ENCODE measurements at places on chromosomes 5 and 9. TPM values are rescaled to one million over a fixed set of nuclear protein-coding genes. Genes with fewer than 3 reads are reported as not detected.

Gene ADAMTS12
- polyA plus RNA-seq, result 0.17 TPM

Gene NR5A1
- 65.0 TPM for polyA plus RNA-seq

Gene PCDHA10
- 0.02 TPM for polyA plus RNA-seq

Gene MINAR2
- not detected for polyA plus RNA-seq

Gene FAM163B
- not detected for polyA plus RNA-seq

Gene C9
- not detected for polyA plus RNA-seq

Gene TMC1
- not detected for polyA plus RNA-seq

Gene FXN
- 13.3 TPM for polyA plus RNA-seq

Gene ACOT12
- 0.03 TPM for polyA plus RNA-seq

Gene FLT4
- polyA plus RNA-seq, result 3.5 TPM

Gene ZDHHC11B
- 1.9 TPM for polyA plus RNA-seq

Gene SLC35D2
- 9.8 TPM for polyA plus RNA-seq

Gene GPR150
- 1.1 TPM for polyA plus RNA-seq

Gene INSL4
- not detected for polyA plus RNA-seq

Gene ADAMTSL1
- 0.43 TPM for polyA plus RNA-seq

Gene REEP2
- 0.52 TPM for polyA plus RNA-seq

Gene SPINK6
- not detected for polyA plus RNA-seq

Gene FAXDC2
- 2.3 TPM for polyA plus RNA-seq

Gene GLDC
- 0.39 TPM for polyA plus RNA-seq

Gene CAMK4
- polyA plus RNA-seq, result 1.6 TPM

Gene SGCD
- polyA plus RNA-seq, result 0.36 TPM

Gene PCDHGB2
- polyA plus RNA-seq, result not detected

Gene FYB1
- polyA plus RNA-seq, result 21.0 TPM

Gene OR1J2
- not detected for polyA plus RNA-seq

Gene SLC6A7
- polyA plus RNA-seq, result not detected

Gene PCDHA9
- polyA plus RNA-seq, result not detected

Gene WWC1
- 1.2 TPM for polyA plus RNA-seq

Gene ALG2
- polyA plus RNA-seq, result 17.7 TPM

Gene GFI1B
- polyA plus RNA-seq, result 0.20 TPM

Gene C5orf58
- not detected for polyA plus RNA-seq

Gene ANKRD31
- 0.03 TPM for polyA plus RNA-seq

Gene DMRT3
- polyA plus RNA-seq, result not detected

Gene MARCHF11
- polyA plus RNA-seq, result not detected

Gene LCN10
- 22.6 TPM for polyA plus RNA-seq

Gene BRINP1
- not detected for polyA plus RNA-seq

Gene MOB3B
- 12.6 TPM for polyA plus RNA-seq

Gene VLDLR
- polyA plus RNA-seq, result 1.6 TPM

Gene OR13C8
- polyA plus RNA-seq, result not detected

Gene IGIP
- 6.4 TPM for polyA plus RNA-seq

Gene ST8SIA4
- 6.9 TPM for polyA plus RNA-seq

Gene FCN2
- 3.7 TPM for polyA plus RNA-seq

Gene ZNF354C
- 1.3 TPM for polyA plus RNA-seq

Gene IRX2
- not detected for polyA plus RNA-seq

Gene PDE4D
- polyA plus RNA-seq, result 0.88 TPM

Gene PCA3
- not detected for polyA plus RNA-seq

Gene TTC23L
- 0.29 TPM for polyA plus RNA-seq

Gene GRIN1
- 0.03 TPM for polyA plus RNA-seq

Gene TMEM252
- polyA plus RNA-seq, result not detected

Gene HSPB3
- polyA plus RNA-seq, result 0.45 TPM

Gene GABRA1
- polyA plus RNA-seq, result 0.02 TPM

Gene MEIKIN
- 0.24 TPM for polyA plus RNA-seq

Gene CTXN3
- polyA plus RNA-seq, result not detected

Gene NPR3
- 0.94 TPM for polyA plus RNA-seq

Gene LECT2
- not detected for polyA plus RNA-seq

Data from spleen (tissue), 13 donors.